ENCODE measurements at places on chromosomes 2 and 18.

DNA sequence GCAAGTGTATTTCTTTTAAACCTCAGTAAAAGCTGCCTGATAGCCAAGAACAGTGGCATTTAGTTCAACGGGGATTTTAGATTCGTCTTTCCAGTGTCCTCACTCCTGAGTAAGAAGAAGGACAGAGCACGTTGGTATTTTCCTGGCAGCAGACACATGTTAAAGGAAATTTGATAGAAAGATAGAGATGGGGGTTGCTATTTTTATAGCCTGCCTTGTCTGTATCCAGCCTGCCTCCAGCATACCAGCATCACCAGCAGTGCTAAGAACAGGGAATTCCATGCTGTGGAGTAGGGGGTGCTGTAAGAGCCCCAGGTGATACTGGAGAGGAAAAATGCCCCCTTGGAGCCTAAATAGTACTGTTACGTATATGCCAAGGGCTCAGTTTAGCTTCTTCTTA, 1.1 kb upstream of the SMYD1 start:
- DNase-seq, result no peak

GRCh38 chr2:69781321-69782248, 39.7 kb downstream of the ANXA4 start:
- no peak for DNase-seq

- no peak for DNase-seq
Observed at GRCh38 chr2:26708457-26708856, 15.9 kb downstream of the KCNK3 start.

DNA sequence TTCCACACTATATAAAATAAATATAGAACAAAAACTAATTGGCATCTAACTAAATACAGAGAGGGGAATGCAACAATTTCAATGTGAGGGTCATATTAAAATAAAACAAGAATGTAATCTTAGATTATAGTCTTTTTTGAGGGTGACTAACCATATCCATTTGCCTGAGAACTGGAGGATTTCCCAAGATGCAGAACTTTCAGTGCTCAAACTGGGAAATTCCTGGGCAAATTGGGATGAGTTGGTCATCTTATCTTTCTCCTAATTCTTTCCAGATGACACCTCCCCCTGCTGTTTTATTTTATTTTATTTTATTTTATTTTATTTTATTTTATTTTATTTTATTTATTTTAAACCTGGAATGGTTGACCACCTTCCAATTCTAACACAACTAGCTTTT, 846.2 kb downstream of the SLC4A3 start:
- DNase-seq, result no peak

DNA sequence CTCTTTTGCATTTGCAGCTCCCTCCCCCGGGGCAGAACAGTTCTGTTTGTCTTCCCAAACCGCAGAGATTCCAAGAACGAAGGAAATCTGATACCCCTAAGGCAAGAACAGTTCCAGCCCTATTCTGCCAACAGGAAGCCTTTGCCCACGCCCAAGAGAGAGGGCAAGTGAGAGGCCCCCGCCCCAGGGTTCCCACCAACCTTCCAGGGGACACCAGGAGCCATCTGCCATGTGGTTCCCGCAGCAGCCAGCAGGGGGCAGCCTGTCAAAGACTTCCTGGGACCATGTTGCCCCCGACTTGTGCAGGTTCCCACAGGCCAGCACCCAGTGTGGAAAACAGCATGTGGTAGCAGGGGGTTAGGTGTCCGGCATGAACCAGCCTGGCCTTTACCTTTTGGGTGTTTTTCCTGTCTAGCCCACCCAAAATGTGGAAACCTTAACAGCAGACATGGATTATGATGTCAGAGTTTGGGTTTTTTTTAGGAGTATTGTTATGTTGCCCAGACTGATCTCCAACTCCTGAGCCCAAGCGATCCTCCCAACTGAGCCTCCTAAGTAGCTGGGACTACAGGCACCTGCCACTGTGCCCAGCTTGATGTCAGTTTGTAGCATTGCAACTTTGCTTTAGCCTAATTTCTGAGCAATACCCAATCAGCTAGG, 21.7 kb upstream of the EFHD1 start:
- peak; percentile 48 for DNase-seq

DNA sequence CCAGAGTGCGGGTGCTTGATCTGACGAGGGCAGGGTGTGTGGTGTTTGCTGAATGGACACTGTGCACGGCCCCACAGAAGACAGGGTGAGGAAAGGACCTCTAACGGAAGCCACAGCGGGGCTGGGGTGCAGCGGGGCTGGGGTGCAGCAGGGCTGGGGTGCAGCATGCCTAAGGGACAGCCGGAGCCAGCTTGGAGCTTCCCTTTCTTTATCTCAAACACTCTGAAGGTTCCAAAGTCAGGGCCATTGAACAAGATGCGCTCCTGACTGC, 35.0 kb downstream of the PXDN start:
- DNase-seq, result no peak

DNA sequence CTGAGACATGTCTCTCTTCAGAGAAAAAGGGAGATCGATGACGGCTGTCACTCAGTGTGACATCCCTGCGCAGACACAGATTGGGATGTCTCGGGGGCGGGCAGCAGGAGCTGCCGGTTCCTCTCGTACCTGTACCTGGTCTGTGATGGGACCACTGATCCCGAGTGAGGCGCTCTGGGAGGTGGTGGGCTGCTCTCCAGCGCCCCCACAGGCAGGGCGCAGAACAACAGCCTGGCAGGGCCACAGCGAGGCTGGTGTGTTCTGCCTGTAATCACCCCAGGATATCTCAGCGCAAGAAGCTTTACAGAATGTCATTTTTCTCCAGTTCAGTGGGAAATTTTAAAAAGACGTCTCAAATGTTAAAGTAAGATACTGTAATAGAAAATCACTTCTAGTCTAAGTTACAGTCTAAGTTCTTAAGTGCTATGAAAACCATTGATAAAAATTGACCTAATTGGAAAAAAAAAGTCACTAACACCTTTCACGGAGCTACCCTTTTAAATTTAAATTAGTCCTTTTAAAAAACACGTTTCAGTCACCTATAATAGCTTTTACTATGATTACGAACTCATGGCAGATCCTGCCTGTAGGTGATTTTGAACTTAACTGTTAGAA, 189.8 kb downstream of the SNTG2 start:
- DNase-seq, result peak; percentile 28

DNA sequence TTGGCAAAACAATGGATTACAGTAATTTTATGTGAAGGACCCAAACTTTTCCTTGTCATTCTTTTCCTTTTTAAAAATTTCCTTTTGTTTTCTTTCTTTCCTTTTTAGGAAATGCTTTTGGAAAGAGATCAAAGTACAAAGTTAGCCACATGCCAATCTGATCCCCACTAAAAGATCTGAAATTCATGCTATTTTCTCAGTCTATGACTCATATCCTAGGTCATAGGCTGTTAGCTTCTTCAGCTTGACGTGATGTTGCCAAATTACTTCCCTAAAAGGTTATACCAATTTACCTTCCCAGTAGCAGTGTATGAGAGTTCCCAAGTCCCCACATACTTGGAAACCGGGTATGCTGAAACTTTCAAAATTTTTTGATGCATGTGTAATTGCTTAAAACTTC, 355.3 kb downstream of the INSIG2 start:
- peak; percentile 5 for DNase-seq

DNA sequence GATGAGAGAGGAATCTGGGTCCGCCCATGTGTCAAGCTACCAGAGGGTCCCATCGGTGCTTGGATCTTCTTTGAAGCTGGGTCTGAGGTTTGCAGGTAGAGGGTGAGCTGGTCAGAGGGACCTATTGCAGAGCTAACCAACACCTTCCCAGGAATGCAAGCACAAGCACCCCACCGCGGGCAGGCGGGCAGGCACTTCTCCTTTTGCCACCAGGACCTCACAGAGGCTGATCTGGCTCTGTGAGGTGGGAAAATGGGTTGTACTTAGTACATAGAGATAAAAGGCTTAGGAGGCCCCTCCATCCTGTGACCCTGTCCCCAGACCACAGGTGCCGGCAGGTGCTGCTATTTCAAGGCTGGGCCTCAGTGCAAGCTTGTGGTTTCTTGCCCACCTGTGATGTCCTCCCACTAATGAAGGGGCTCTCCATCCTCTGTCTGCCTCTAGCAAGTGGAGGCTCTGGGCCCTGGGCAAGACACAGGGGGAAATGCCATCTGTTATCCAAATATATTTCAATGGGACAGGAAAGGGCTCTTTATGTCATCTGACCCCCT, 31.4 kb upstream of the IL37 start:
- DNase-seq, result peak; percentile 34

- no peak for DNase-seq
Observed at GRCh38 chr2:179595284-179595683, 266.1 kb downstream of the ZNF385B start.

DNA sequence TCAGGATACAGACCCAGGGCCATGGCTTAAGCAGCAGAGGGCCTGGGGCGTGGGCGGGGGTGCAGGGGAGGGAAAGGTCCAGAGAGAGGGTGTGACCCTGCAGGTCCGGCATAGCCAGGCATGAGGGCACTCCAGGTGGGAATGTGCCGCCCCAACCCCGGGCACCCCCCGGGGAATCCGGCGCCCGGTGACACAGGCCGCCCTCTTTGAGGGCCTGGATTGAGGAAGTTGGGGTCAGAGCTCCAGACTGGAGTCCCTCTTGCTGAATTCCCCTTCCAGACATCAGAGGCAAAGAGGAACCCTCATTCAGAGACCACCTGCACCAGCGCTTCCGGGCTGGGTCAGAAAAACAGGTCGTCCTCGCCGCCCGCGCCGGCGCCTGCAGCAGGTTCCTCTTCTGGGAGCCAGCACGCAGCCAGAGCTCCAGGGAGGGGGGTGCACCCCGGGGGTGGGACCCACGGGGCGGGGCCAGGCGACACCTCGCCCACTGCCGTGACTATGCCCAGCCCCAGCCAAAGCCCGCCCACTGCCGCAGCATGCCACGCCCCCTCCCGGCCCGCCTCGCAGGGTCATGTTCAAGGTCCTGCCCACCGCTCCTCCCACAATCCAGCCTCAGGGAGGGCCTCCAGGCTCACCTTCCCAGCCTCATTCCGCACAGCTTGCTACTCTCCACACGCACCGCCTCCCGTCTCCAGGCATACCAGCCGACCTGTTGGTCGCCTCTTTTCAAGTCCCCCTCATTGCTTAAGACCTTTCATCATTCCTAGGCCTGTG, 98.3 kb upstream of the ID2 start:
- DNase-seq, result peak; percentile 98

GRCh38 chr2:5442736-5443135, 249.4 kb upstream of the SOX11 start:
- DNase-seq, result no peak

DNA sequence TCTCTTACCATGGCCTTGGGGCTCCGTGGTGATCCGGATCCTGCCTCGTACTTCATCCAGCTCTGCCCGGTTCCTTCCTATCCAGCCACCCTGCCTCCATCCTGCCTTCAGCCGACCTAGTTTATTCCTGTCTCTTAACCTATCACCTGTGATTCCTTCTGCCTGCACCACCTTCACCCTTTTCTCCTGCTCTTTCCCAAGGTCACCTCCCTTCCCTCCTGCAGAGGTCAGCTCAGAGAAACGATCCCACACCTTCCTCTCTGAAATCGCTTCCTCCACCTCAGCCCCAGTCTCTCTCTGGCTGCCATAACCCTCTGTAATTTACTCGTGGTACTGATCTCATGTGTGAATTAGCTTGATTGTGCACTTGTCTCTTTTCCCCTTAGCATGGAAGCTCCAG, 23.5 kb upstream of the LAPTM4A start:
- no peak for DNase-seq

Measured in suppressor macrophage (primary cell).